Esophagus muscularis mucosa (tissue), 4 donors: ENCODE measurements at places on chromosomes 7 and 10. TPM values are rescaled to one million over a fixed set of nuclear protein-coding genes. Genes with fewer than 3 reads are reported as not detected.

DNA sequence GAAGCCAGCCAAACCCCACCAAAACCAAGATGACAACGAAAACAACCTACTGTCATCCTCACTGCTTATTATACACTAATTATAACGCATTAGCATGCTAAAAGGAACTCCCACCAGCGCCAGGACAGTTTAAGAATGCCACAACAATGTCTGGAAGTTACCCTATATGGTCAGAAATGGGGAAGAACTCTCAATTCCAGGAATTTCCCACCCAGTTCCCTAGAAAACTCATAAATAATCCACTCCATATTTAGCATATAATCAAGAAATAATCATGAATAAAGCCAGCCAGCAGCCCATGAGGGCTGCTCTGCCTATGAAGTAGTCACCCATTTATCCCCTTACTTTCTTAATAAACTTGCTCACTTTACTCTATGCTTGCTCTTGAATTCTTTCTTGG lies 20.8 kb downstream of the MICU1 start:
- no peak for DNase-seq

- DNase-seq, result no peak
These were observed 161.6 kb upstream of the PRSS1 start for GRCh38 chr7:142587578-142588191.

BTBD16 gene
- total RNA-seq, result not detected

GRCh38 chr7:27247452-27248426 lies 5.1 kb downstream of the EVX1 start:
- DNase-seq, result peak; percentile 53

GJC3 gene
- not detected for total RNA-seq

HTR7 gene
- 0.40 TPM for total RNA-seq

DNA sequence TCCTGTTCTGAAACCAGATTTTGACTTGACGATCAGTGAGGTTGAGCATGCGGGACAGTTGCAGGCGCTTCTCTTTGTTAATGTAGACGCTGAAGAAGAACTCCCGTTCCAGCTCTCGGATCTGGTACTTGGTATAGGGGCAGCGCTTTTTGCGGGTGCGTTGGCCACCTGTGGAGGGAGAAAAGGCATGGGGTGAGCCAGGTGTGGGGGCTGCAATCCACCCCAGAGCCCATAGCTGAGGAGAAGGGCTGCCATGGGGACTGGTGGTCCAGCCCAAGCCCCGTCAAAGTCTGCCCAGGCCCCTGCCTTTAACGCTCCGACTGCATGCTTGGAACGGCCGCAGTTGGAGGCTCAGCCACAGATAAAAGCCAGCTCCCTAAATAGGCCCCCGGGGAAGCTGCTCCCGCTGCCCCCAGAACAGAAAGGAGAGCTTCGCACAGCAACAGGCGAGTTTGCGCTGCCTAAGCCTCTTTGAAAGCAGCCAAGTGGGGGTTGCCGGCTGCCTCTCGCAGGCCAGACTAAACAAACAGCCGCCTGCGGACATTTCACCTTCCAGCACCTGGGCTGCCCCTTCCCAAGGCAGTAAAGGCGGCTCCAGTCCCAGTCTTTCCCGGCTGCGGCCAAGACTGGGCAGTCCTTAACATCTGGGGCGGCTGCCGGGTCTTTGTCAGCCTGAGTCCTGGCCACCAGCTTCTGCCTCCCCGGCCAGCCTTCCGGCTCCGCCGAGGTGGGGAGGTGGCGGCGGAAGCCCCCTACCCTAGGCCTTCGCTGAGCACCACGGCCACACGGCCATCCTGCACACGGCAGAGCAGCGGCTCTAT lies 2.0 kb downstream of the HOXA11 start:
- no peak for DNase-seq

GRCh38 chr10:113518816-113519591 lies 33.8 kb upstream of the HABP2 start:
- no peak for DNase-seq

STEAP1B gene
- total RNA-seq, result 1.7 TPM

PON3 gene
- total RNA-seq, result 0.50 TPM

LIPN gene
- not detected for total RNA-seq

GRCh38 chr7:141055146-141055545 lies 18.7 kb upstream of the TMEM178B start:
- DNase-seq, result no peak

- DNase-seq, result no peak
These were observed 37.0 kb upstream of the EGR2 start for GRCh38 chr10:62852961-62853702.

DNA sequence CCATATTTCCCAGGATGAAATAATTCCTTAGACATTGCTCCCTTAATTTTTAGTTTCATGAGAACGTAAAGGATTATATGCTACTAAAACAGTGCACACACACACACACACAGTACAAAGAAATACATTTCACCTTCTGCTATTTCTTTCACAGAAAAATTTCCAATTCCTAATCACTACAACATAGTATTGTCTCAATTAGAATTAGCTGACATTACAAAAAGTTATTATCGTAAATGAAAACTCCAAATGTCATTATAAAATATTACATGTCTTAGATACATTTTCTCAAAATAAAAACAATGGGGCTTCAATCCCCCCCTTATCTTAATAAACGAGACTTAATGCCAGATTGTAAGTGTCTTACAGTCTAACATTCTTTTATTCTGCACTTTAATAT lies 12.3 kb upstream of the RUFY2 start:
- DNase-seq, result no peak

DNA sequence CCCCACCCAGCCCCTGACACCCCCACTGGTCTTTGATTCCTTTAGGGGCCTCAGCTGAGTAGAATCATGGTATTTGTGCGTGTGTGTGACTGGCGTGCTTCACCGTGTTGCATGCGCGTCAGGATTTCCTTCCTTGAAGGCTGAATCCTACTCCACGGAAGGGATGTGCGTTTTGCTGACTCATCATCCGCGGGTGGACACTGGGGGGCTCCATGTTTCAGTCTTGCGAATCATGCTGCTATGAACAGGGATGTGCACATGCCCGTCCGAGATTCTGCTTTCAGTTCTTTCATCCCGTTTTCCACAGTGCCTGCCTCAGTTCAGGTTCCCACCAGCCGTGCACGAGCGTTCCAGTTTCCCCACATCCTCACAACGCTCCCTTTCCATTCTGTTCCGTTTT lies 20.9 kb upstream of the JAKMIP3 start:
- no peak for DNase-seq

DNA2 gene
- total RNA-seq, result 2.9 TPM
